ENCODE measurements at places on chromosomes 6 and 20.

DNA sequence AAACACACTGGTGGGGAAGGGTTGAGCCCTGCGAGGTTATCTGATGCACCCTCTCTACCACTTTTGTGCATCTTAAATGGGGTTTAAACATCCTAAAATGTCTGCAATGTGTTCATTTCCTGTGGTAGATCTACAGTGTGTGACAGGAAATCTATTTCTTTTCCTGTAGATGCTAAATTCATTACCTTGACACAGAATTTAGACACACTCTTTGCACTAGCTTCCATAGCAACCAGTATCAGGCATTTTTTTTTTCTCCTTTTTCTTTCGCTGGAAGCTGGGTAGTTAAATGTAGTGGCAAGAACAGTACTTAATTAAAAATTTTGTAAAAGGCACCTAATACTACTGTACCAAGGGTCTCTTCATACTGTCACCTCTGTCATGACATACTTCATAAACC lies 141.1 kb downstream of the RFPL4B start:
- no peak for DNase-seq

GRCh38 chr20:53833333-53834061 lies 236.9 kb downstream of the BCAS1 start:
- no peak for DNase-seq

DNA sequence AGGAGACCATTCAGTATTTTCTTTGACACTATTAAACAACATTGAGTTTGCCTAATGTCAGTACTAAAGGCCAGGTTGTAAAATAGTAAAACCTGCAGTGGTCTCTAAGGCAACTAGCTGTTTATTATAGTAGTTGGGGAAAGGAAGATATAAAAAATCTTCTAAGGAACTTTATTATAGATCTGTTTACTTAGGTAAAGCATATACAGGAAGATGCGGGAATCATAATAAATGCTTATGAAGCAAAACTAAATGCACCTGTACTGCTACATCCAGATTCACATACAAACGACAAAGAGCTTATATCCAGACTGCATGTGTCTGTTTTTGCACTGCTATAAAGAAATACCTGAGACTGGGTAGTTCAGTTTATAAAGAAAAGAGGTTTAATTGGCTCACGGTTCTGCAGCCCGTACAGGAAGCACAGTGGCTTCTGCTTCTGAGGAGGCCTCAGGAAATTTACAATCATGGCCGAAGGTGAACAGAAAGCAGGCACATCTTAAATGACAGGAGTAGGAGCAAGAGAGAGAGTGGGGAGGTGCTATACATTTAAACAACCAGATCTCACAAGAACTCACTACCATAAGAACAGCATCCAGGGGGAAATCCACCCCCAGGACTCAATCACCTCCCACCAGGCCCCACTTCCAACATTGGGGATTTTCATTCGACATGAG lies 8.7 kb upstream of the TRIM39 start:
- no peak for DNase-seq

DNA sequence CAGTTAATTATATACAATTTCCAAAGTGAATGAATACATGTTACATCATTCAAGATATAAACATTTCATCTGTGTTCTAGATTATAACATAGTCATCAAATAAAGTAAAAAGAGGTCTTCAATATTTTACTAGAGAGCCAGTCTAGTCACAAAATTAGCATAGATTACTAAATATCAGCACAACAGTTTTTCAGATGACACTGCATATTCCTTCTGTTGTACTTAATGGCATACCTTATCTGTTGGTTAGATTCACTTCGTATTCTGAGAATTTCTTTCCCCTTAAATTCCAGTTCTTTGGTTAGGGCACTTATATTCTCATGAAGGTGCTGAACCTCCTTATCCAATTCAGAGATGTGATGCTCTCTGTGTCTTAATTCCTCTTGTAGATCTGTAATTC lies 39.8 kb upstream of the MCM9 start:
- DNase-seq = no peak

DNA sequence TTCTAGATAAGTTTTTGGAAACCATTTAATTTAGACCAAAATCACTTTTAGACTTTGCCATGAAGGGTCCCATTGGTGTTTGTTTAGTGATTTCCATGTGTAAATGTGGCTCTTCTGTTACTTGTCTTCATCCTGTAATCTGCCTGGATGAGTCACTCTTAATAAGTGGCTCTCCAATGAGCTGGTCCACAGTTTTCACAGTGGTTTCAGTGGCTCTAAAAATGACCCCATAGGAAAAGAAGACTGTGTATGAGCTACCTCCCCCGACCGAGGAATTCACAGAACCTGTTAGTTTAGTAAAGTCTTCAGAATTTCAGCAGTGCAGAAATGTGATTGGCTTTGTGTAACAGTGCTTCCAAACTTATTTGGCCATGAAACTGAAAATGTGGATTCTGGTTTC lies 492.0 kb upstream of the MARCKS start:
- no peak for DNase-seq

DNA sequence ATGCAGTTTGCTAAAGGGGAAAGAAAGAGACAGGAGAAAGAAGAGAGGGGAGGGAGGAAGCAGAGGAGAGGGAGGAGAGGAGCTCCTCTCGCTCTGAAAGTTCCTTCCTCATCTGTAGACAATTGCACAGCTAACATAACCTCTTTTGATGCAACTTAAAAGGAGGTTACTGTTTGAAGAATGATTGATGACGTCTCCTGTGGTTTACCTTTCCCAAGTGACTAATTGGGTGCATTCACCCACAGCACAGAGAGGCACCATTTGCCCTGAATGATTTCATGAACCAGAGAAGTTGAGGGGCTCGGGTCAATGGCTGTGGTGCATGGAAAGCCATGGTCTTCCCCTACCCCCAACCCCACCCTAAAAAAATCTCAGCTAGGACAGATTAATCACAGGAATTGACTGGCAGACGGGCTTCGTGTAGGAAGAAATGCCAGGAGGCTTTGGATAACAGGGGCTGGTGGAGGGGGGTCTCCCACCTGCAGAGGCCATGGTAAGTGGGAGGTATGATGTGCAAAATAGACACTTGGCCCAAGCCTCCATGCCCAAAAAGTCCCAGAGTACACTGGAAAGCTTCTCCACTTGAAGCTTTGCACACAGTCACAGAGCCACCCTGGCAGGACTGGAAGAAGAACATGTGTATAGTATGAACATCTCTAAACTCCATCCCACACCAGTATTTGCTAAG lies 213.7 kb downstream of the ANKRD60 start:
- no peak for DNase-seq

DNA sequence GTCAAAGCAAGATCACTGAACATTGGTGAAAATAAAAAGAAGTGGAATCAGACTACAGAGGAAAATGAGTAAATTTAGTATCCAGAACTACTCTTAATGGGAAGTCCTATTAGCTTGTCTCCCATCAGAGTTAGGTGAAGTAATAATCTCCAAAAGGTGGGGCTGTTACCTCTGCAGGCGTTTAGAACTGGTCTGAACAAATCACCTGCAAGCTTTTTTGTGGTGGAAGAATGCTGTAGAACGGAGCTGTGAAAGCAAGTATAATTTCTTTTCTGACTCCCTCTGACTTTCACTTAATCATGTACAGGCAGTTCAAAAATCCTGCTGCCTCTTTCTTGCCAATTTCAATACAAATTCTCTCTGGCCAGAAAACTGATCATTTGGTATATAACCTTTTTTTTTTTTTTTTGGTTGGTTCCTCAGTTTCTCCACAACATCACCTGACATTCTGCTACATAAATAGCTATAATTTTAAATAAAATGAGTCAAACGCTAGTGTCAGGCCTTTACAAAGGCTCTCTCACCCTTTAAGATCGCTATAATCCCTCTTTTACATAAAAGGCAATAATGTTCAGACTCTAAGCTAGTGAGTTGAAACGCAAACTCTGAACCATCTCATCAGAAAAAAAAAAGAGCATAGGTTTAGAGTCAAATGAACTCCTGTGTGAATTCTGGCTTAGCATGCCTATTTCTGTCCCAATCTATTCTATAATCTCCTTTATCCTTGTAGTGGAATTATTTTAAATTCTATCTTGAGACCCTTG lies 38.8 kb downstream of the CITED2 start:
- DNase-seq = no peak

GRCh38 chr6:169967687-169968086 lies 216.3 kb downstream of the ERMARD start:
- DNase-seq = no peak

- no peak for DNase-seq
These were observed 9.9 kb upstream of the NCR2 start for GRCh38 chr6:41325446-41326066.

DNA sequence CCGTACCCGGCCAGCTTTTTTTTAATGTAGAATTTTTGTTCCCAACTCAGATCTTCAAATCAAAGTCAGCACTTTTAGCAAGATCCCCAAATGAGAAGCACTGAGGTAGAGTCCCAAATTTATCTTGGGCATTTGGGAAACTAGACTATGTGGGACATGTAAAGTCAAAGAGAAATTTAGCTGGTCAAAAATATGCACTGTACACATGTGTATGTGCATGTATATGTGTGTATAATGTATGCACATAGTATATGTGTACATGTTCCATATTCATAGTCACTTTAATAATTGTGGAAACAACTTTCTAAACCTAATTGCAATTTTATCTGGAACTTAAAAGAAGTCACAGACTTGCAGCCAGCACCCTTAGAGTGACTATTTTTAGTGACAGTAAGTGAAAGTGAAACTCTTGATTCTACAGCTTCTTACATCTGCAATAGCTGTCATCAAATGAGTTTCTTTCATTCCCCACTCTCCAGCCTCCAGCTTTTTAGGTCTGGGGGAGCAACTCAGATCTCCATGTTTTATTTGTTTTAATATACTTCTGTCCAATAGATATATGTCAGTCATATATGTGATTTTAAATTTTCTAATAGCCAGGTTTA lies 53.6 kb downstream of the CDC40 start:
- no peak for DNase-seq

Data from T47D (cell line).